ENCODE measurements at places on chromosomes 5 and 9.

- DNase-seq, result no peak
Measured at GRCh38 chr5:135387629-135387960, 11.4 kb downstream of the MACROH2A1 start.

DNA sequence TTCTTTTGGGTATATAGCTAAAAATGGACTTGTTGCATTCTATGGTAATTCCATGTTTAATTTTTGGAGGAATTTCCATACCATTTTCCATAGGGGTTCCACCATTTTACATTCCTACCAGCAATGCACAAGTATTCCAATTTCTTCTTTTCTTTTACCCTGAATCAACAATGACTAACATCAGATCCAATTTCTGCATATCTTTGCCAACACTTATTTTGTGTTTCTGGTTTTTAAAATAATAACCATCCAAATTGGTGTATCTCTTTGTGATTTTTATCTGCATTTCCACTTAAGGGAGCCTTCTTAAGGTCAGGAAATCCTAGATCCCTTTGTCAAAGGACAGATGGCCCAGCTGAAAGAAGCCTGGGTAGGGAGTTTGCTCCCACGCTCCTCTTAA is 29.5 kb upstream of the SMU1 start:
- no peak for DNase-seq

GRCh38 chr9:116628716-116629115 is 58.4 kb upstream of the TRIM32 start:
- no peak for DNase-seq

GRCh38 chr5:143733665-143734455 is 78.1 kb upstream of the HMHB1 start:
- no peak for DNase-seq

DNA sequence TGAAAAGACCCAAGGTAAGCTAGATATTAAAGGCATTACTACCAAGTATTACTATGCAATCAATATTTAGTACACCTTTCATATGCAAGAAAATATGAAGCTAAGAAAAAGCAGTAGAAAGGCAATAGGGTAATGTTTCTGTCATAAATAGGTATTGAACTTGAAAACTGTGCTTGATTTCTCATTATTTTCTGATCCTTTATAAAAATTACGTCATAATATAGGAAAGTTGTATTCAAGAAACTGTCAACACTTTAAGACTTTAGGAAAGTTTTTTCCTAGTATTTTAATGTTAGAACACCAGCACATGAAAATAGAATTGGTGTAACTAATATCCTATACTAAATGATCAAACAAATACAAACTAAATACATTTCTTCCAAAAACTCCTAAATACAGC is 133.2 kb downstream of the EDIL3 start:
- no peak for DNase-seq

GRCh38 chr5:59665086-59665831 is 228.3 kb downstream of the PDE4D start:
- DNase-seq, result no peak

GRCh38 chr9:106916466-106917235 is 53.7 kb downstream of the ZNF462 start:
- DNase-seq, result no peak

DNA sequence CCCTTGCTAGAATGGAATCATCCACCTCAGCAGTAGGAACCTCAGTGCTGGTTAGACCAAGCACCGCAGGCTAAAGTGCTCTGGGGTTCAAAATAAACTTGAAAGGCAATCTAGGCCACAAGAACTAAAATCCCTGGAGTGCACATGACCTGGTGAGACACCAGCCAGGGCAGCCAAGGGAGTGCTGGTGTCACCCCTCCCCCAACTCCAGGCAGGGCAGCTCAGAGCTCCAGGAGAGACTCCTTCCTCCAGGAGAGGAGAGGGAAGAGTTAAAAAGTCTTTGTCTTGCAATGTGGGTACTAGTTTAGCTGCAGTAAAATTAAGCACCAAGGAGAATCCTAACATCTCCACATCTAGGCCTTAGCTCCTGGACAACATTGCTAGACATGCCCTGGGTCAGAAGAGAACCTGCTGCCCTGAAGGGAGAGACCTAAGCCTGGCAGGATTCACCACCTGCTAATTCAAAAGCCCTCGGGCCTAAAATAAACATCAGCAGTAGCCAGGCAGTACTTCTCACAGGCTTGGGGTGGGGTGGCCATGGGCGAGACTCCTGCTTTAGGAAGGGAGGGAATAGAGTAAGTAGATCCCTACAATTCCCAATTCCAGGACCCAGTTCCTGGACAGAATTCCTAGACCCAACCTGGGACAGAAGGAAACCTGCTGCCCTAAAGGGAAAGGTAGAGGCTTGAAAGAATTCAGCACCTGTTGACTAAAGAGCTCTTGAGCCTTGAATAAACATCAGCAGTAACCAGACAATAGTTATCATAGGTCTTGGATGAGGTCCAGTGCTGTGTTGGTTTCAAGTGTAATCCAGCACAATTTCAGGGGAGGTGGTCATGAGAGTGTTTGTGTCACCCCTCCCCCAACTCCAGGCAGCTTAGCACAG is 25.8 kb downstream of the UGT3A2 start:
- DNase-seq, result no peak

DNA sequence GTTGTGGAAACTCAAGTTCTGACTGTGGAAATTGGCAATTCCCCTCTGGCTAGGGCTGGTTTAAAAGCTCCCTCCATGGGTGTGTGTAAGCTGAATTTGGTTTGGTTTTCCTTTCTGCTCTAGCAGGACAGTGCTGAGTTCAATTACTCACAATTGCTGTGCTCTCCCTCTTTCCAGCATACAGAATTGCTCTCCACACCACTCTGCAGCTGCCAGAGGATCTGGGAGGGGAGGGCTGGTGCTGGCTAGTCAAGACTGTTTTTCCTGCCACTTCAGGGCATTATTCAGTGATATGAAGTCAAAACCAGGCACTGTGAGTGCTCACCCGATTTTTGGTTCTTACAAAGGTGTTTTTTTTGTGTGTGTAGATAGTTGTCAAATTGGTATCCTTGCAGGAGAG is 336.9 kb upstream of the SLC24A2 start:
- DNase-seq, result no peak

- DNase-seq, result peak; percentile 82
Measured at GRCh38 chr5:96868603-96869371, 7.5 kb upstream of the ERAP2 start.

DNA sequence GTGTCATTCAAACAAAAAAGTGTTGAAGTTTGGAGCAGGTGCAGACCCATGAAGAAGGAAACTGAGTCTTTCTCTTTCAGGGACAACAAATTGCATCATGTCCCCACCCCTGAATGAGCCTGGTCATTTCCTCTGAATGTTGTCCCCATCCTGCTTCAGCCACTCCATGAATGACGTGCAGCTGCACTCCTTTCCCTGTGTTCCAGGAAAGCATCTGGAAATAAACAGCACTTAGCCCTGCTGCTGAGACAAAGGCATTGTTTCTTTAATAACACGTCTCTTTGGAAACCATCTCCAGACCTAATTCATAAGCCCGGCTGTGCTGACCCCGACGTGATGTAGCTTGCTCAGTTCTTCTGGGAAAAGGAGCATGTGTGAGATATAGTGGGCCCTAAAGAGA is 682.3 kb downstream of the BRINP1 start:
- DNase-seq, result no peak

DNA sequence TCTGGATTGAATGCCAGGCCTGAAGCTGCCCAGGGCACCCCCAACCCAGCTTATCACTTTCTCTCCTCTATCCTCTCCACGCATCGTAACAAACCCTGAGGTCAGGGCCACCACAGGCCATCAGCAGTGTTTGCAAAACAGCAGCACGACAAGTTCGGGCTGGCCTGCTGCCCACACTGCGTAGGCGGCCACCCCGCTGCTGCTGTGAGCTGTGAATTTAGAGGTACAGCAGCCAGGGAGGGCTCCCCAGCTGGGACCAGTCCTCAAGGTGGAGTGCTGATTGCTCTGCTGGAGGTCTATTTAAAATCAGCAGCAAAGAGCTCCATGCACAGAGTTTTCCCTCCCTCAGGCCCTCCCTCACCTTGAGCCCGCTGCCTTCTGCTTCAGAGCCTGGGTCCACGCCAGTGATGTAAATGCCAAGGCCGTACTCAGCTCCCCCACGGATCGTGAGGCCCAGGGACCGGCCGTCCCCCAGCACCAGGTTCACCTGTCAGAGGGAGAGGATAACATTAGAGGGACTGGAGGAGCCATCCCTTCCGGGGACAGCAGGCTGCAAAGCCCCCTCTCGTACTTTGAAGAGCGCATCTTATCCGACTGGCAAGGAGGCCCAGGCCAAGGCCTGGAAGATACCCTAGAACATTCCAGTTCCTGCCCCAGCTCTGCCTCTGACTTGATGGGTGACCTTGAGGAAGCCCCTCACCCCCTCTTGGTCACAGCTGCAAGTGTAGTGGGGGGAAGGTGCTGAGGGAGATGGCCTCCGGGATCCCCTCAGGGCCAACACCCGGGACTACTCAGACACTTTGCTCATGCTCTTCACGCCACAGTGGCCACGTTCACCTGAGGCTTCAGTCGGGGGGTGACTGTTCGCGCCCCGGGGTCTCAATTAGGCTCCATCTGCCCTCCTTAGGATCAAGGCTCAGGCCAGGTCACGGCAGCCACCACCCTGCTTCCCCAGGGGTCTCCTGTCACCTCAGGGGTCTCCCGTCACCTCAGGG is 39.1 kb downstream of the WHRN start:
- DNase-seq, result no peak

GRCh38 chr9:136645903-136646754 is 16.6 kb upstream of the EGFL7 start:
- DNase-seq, result no peak

GRCh38 chr5:125251703-125252102 is 505.3 kb upstream of the ZNF608 start:
- DNase-seq, result no peak

- DNase-seq, result no peak
Measured at GRCh38 chr5:93433422-93433821, 147.6 kb downstream of the NR2F1-AS1 start.

DNA sequence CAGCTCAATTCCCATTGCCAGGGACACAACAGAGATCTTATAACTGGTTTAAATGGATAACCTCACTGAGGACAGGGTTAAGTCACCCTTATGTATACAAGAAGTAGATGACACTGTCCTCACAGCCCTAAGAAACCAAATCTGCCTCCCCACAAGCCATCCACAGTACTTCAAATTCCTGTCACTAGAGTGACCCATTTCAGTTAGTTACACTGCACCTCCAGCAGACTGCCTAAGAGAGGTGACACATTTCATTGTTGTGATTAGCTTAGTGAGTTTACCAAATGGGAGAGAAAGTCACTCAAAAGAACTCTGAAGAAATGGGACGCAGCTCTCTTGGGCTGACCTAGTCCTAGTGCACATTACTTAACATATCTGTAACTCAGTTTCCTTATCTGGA is 53.6 kb upstream of the HTR1A start:
- no peak for DNase-seq

- DNase-seq, result no peak
Measured at GRCh38 chr5:169336242-169336641, 35.3 kb upstream of the SLIT3 start.

- DNase-seq, result no peak
Measured at GRCh38 chr9:99076483-99077171, 28.3 kb upstream of the TGFBR1 start.

DNA sequence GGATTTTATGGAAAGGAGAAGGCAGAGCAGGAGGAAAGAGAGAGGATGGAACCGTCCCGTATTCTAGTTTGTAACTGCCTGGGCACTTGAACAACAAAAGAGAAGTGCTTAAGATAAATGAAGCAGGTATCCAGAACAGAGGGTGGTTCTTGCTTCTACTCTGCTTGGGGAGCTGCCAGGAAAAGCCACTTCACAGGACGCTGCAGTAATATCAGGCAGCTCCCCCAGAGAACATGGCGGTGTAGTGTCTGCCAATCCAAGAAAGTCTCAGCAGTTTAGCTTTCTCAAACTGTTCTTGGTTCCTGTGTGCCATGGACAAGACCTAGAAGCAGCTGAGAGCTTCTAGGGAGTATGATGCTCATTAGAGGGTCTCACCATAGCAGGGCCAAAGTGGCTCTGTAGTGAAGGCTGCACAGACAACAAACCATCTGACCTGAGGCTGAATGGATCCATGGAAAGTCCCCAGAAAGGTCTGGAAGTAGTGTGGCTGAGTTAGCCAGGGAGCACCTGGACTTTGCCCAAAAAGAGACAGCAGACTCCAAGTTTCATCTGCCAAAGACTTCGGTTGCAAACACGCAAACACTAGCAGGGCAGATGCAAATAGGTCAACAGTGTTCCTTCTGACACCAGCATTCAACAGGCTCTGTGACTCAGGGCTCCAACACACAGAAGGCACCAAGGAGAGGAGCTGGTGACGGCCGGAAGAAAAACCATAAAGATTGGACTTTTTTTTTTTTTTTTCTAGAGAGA is 72.2 kb upstream of the TNFSF8 start:
- DNase-seq, result no peak

GRCh38 chr5:124071039-124071438 is 559.1 kb downstream of the CSNK1G3 start:
- no peak for DNase-seq

- peak; percentile 98 for DNase-seq
Measured at GRCh38 chr5:34915139-34915855, at the start of the genes BRIX1 and RAD1. Gene BRIX1 (plus strand): TSS chr5:34915711. CDS start chr5:34915739, 28 bp downstream. Gene RAD1 (minus strand): TSS chr5:34915504. CDS start chr5:34914892, 612 bp downstream.

DNA sequence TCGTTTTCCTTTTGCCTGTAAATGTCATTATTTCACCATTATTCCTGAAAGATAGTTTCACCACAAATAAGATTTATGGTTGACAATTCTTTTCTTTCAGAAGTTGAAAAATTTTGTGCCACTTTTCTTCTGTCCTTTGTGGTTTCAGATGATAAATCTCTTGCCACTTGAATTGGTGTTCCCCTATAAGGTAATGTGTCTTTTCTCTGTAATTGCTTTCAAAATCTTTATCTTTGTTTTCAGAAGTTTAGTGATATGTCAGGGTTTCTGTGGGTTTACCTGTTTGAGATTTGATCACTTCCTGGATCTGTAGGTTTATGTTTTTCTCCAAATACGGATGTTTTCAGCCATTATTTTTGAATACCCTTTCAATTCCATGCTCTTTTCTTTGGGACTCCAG is 14.6 kb downstream of the RASA1 start:
- DNase-seq, result peak; percentile 46

DNA sequence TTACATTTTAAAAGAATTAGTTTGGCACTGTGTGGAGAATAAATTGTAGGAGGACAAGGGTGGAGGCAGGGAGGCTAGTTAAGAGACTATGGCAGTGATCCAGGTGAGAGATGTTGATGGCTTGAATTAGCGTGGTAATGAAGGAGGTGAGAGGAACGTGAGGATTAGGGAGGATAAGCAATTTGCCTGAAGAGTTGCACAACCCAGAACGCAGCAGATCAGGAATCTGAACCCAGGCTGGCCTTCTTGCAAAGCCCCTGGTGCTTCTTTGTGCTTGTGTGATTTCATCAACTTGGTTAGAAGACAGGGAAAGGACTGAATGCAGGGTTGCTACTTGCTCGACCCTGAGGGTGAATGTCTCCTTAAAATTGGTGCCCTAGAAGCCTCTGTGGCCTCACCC is 6.9 kb upstream of the SCAMP1 start:
- DNase-seq, result no peak

- no peak for DNase-seq
Measured at GRCh38 chr9:80233906-80234305, 662.1 kb downstream of the TLE4 start.

GRCh38 chr5:73437101-73437776 is 11.3 kb downstream of the FOXD1 start:
- DNase-seq, result peak; percentile 43

GRCh38 chr5:103393101-103393754 is 134.7 kb downstream of the MACIR start:
- DNase-seq, result peak; percentile 84

- DNase-seq, result no peak
Measured at GRCh38 chr9:115498303-115498702, 380.3 kb upstream of the TNC start.

All from MM.1S (cell line).